Keratinocyte (primary cell): ENCODE measurements at places on chromosomes 2 and 18. TPM values are rescaled to one million over a fixed set of nuclear protein-coding genes. Genes with fewer than 3 reads are reported as not detected.

Gene SEH1L
- 41.3 to 60.5 TPM (median 47.4 TPM) in 3 replicates for polyA plus RNA-seq

Gene SULT1C2
- polyA plus RNA-seq: 0.06 TPM in 1 of 3 replicates, not detected in the others

Gene DTNB
- 19.5 to 31.5 TPM (median 28.2 TPM) in 3 replicates for polyA plus RNA-seq

Gene LYG2
- polyA plus RNA-seq: 0.14 to 0.24 TPM in 2 of 3 replicates, not detected in the other

Gene CIDEA
- polyA plus RNA-seq: 1.2 to 3.0 TPM (median 1.4 TPM) in 3 replicates

Gene TEX44
- polyA plus RNA-seq: not detected in 3 replicates

Gene TMEM237
- 43.1 to 49.6 TPM (median 43.5 TPM) in 3 replicates for polyA plus RNA-seq

Gene PER2
- 0.68 to 2.0 TPM (median 1.6 TPM) in 3 replicates for polyA plus RNA-seq

Gene RNF144A
- 1.1 to 1.4 TPM (median 1.3 TPM) in 3 replicates for polyA plus RNA-seq

Gene TMEM247
- not detected in 3 replicates for polyA plus RNA-seq

Gene MYO7B
- polyA plus RNA-seq: not detected in 3 replicates

Gene KATNAL2
- polyA plus RNA-seq: 0.66 to 1.4 TPM (median 1.1 TPM) in 3 replicates

Gene SRSF7
- 193 to 316 TPM (median 229 TPM) in 3 replicates for polyA plus RNA-seq

Gene DRC1
- polyA plus RNA-seq: not detected in 3 replicates

Gene SAG
- not detected in 3 replicates for polyA plus RNA-seq

Gene ANKRD62
- not detected in 3 replicates for polyA plus RNA-seq

Gene LIMS3
- polyA plus RNA-seq: 0.05 TPM in 1 of 3 replicates, not detected in the others

Gene RNU2-63P
- polyA plus RNA-seq: 2.4 TPM in 1 of 3 replicates, not detected in the others

Gene TUBA3E
- not detected in 3 replicates for polyA plus RNA-seq

Gene KYNU
- 2.4 to 8.2 TPM (median 3.9 TPM) in 3 replicates for polyA plus RNA-seq

Gene CD8B2
- polyA plus RNA-seq: not detected in 3 replicates

Gene HRH4
- 0.01 to 0.15 TPM (median 0.03 TPM) in 3 replicates for polyA plus RNA-seq

Gene CD226
- polyA plus RNA-seq: 0.50 to 1.3 TPM (median 1.1 TPM) in 3 replicates

Gene GKN1
- polyA plus RNA-seq: 0.15 to 0.75 TPM (median 0.49 TPM) in 3 replicates

Gene MITD1
- polyA plus RNA-seq: 16.4 to 37.7 TPM (median 22.2 TPM) in 3 replicates

Gene RGPD3
- 0.06 to 0.09 TPM (median 0.06 TPM) in 3 replicates for polyA plus RNA-seq

Gene MATN3
- 0.81 to 2.4 TPM (median 1.4 TPM) in 3 replicates for polyA plus RNA-seq

Gene GPAT2
- 0.05 to 0.29 TPM (median 0.06 TPM) in 3 replicates for polyA plus RNA-seq

Gene CNDP1
- not detected in 3 replicates for polyA plus RNA-seq

Gene TEKT4
- not detected in 3 replicates for polyA plus RNA-seq

Gene GPR45
- not detected in 3 replicates for polyA plus RNA-seq

Gene BOLL
- polyA plus RNA-seq: not detected in 3 replicates

Gene FRZB
- polyA plus RNA-seq: 0.05 TPM in 2 of 3 replicates, not detected in the other

Gene GPR39
- polyA plus RNA-seq: 4.7 to 9.1 TPM (median 4.9 TPM) in 3 replicates

Gene ABCA12
- polyA plus RNA-seq: 6.0 to 19.2 TPM (median 10.9 TPM) in 3 replicates

Gene PPP1R1C
- 3.0 to 4.3 TPM (median 3.1 TPM) in 3 replicates for polyA plus RNA-seq

Gene HOXD13
- not detected in 3 replicates for polyA plus RNA-seq

Gene ADAM17
- polyA plus RNA-seq: 12.4 to 14.3 TPM (median 13.3 TPM) in 3 replicates

Gene CYP27C1
- polyA plus RNA-seq: 3.1 to 7.9 TPM (median 6.1 TPM) in 3 replicates

Gene MBOAT2
- 64.2 to 121 TPM (median 79.7 TPM) in 3 replicates for polyA plus RNA-seq

Gene MAP3K2
- polyA plus RNA-seq: 8.7 to 11.9 TPM (median 9.9 TPM) in 3 replicates

Gene PROM2
- 11.4 to 21.2 TPM (median 16.8 TPM) in 3 replicates for polyA plus RNA-seq

Gene BMP10
- 0.05 TPM in 1 of 3 replicates, not detected in the others for polyA plus RNA-seq

Gene NYAP2
- polyA plus RNA-seq: not detected in 3 replicates

Gene NAB1
- polyA plus RNA-seq: 10.7 to 24.3 TPM (median 21.6 TPM) in 3 replicates

Gene DNAH6
- 0.02 to 0.08 TPM (median 0.05 TPM) in 3 replicates for polyA plus RNA-seq

Gene IL1RL2
- polyA plus RNA-seq: 1.1 to 1.5 TPM (median 1.4 TPM) in 3 replicates

Gene PARD6G
- 19.4 to 23.6 TPM (median 21.3 TPM) in 3 replicates for polyA plus RNA-seq

Gene NHEJ1
- 11.0 to 16.0 TPM (median 13.1 TPM) in 3 replicates for polyA plus RNA-seq

Gene CHPF
- polyA plus RNA-seq: 24.4 to 63.7 TPM (median 50.9 TPM) in 3 replicates

Gene GALR1
- polyA plus RNA-seq: not detected in 3 replicates

Gene FER1L5
- polyA plus RNA-seq: 0.01 to 0.03 TPM (median 0.01 TPM) in 3 replicates

Gene ASB3
- 11.4 to 16.6 TPM (median 13.2 TPM) in 3 replicates for polyA plus RNA-seq

Gene NGEF
- 0.03 to 0.17 TPM (median 0.13 TPM) in 3 replicates for polyA plus RNA-seq

Gene TMEM163
- not detected in 3 replicates for polyA plus RNA-seq

Gene MOGAT1
- not detected in 3 replicates for polyA plus RNA-seq
